ENCODE measurements at places on chromosomes 4 and X.

GRCh38 chrX:153624196-153625091 is 22.6 kb upstream of the DUSP9 start:
- DNase-seq = no peak

DNA sequence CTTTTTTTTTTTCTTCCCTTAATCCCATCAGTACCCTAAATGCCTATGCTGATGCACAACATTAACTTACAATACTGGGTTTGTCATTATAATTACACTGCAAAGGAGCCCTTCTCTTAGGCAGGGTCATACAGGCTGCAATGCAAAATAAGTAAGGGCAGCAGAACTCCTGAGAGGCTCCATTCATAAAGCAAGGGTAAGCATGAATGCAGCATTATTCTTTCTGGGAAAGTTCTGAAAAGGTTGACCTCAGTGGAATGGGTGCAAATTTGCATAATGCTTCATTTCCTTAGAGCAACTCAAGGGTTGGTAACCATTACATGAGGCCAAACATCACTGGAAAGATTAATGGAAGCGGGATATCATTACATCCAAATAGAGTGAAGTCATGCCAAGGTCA is 789.2 kb downstream of the KLHL13 start:
- no peak for DNase-seq

GRCh38 chrX:20685652-20686051 is 418.9 kb upstream of the RPS6KA3 start:
- DNase-seq = no peak

GRCh38 chr4:21887481-21887880 is 61.1 kb downstream of the KCNIP4 start:
- no peak for DNase-seq

DNA sequence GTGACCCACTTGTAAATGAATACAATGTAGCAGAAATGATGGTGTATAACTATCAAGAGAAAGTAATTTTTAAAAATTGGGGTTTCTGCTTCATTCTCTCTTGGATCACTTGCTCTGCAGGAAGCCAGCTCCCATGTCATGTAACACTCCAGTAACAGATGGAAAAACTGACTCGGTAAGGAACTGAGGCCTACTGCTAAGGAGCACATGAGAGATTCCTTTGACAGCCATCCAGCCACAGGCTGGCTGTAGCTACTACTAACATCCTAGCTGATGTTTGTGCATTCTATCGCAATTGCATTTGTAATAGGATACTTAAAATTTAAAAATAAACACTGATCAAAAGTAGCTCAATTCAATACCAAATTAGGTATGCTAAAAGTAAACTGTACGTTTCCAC is 102.3 kb upstream of the MAB21L2 start:
- no peak for DNase-seq

- DNase-seq = no peak
Observed at GRCh38 chr4:95825546-95825945, 14.3 kb upstream of the PDHA2 start.

- no peak for DNase-seq
Observed at GRCh38 chrX:101377547-101377946, 8.4 kb downstream of the BTK start.

GRCh38 chr4:148495463-148495862 is 53.2 kb upstream of the NR3C2 start:
- DNase-seq = no peak

Data from activated CD8-positive, alpha-beta memory T cell treated with anti-CD3 and anti-CD28 coated beads for 1 hour (primary cell).